ENCODE measurements at places on chromosomes 7 and 10.
A peak's percentile ranks its signal among the peaks of the same experiment; 100 is the strongest.

- H3K27ac ChIP-seq = no peak overlapping the region
- H3K4me3 ChIP-seq = no peak overlapping the region
- DNase-seq = no peak
- H3K4me1 ChIP-seq = no peaks in the 10 kb centered on the region
These were observed 127.4 kb upstream of the FAM20C start for GRCh38 chr7:64916-65341.

DNA sequence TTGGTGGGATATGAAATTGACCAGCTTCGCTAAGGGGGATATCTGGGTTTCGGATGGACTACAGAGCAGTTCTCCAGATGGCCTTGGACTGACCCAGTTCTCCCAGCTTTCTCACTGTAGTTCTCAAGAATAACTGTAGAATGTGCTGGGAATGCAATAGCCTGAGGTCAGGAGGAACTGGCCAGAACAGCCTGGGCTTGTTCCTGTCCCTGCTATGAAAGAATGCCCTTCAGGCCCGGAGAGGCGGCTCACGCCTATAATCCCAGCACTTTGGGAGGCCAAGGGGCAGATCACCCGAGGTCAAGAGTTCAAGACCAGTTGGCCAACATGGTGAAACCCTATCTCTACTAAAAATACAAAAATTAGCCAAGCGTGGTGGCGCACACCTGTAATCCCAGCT is 12.3 kb upstream of the TSPAN14 start:
- H3K27me3 ChIP-seq = no peaks in the 10 kb centered on the region
- peaks cover 23% of the 10 kb centered on the region for H3K4me1 ChIP-seq
- no peak overlapping the region for H3K4me3 ChIP-seq
- no peak overlapping the region for H3K27ac ChIP-seq
- no peaks in the 10 kb centered on the region for H3K36me3 ChIP-seq

DNA sequence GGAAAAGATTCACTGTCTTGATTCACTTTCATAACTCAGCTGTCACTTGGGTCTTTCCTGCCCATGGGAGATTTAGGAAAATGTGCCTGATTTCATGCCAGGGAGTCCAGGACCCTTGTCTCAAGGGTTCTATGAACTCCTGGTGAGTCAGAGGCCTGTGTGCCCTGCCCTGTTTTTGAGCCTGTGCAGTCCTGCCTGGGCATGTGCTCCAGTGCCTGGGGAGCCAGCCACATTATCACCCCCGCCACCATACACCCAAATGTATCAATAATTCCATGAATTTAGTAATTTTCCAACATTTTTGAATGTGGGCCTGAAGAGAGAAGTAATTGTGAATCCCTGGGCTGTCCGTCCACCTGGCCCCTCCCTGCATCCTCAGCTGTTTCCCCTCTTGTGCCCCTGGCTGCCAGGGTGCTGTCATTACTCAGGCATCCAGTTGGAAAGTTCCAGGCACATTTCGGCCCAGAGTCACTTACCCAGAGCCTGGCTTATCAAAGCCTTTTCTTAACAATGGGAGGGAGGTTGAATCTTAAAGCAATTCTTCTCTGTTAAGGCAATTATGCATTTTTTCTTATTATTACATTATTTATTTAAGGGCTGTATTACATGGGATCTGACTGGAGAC is 287.8 kb upstream of the CDC14C start:
- no peak overlapping the region for H3K27ac ChIP-seq
- DNase-seq = no peak
- H3K4me3 ChIP-seq = no peak overlapping the region
- H3K36me3 ChIP-seq = no peaks in the 10 kb centered on the region
- no peaks in the 10 kb centered on the region for H3K4me1 ChIP-seq

- DNase-seq = no peak
- H3K27me3 ChIP-seq = no peaks in the 10 kb centered on the region
- peak overlapping the region; percentile 60 for H3K4me3 ChIP-seq
- H3K36me3 ChIP-seq = peaks cover 62% of the 10 kb centered on the region
- peaks cover 51% of the 10 kb centered on the region for H3K4me1 ChIP-seq
These were observed 7.9 kb downstream of the NUB1 start for GRCh38 chr7:151349507-151349853.

DNA sequence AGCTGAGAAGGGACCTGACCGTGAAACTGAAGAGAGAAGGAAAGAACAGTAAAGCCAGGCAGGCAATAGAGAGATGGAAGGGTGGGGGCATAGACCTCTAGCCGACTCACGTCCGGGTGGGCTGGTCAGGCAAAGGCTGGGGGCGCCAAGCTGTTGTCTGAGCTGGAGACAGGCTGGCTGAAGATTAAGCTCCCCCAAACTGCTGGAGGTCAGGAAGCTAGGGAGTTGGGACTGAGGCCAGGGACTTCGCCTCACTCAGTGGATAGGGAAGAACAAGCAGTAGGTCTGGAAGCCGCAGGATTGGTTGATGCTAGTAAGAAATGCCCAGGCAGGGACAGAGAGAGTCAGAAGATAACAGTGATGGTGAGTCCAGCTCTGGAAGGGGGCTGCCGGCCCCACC is 5.3 kb downstream of the PITX3 start:
- peaks cover 24% of the 10 kb centered on the region for H3K27me3 ChIP-seq
- H3K27ac ChIP-seq = no peak overlapping the region
- H3K36me3 ChIP-seq = no peaks in the 10 kb centered on the region
- peaks cover 17% of the 10 kb centered on the region for H3K4me1 ChIP-seq
- no peak overlapping the region for H3K4me3 ChIP-seq

DNA sequence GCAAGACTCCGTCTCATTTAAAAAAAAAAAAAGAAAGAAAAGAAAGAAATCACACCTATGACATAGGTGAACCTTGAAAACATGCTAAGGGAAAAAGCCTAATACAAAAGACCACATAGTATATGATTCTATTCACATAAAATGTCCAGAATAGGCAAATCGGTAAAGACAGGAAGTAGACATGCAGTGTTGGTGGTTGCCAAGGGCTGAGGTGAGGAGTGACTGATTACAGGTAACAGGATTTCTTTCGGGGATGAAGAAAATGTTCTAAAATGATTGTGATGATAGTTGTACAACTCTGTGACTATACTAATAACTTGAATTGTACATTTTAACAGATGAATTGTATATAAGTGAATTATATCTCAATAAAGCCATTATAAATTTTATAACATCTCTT is 3.3 kb downstream of the XPNPEP1 start:
- H3K27me3 ChIP-seq = no peaks in the 10 kb centered on the region
- H3K4me1 ChIP-seq = peaks cover 57% of the 10 kb centered on the region
- DNase-seq = no peak
- H3K4me3 ChIP-seq = no peak overlapping the region
- H3K36me3 ChIP-seq = no peaks in the 10 kb centered on the region

- H3K27me3 ChIP-seq = no peaks in the 10 kb centered on the region
- no peaks in the 10 kb centered on the region for H3K4me1 ChIP-seq
- no peak overlapping the region for H3K27ac ChIP-seq
- no peak overlapping the region for H3K4me3 ChIP-seq
These were observed 510.6 kb downstream of the ARL4A start for GRCh38 chr7:13198036-13198435.

DNA sequence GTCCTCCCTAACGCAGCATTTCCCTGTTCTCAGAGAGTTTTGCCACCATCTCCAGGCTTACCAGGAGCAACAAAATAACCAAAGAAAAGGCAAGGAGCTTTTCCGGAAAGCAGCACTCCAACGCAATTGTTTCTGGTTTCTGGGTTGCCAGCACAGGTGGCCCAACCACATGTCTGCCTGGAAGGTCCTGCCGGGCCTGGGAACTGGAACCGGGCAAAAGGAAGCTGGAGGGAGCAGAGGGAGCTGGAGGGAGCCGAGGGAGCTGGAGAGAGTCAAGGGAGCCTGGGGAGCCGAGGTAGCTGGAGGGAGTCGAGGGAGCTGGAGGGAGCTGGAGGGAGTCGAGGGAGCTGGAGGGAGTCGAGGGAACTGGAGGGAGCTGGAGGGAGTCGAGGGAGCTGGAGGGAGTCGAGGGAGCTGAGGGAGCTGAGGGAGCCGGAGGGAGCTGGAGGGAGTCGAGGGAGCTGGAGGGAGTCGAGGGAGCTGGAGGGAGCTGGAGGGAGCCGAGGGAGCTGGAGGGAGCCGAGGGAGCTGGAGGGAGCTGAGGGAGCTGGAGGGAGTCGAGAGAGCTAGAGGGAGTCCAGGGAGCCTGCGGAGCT is 54.6 kb downstream of the STK32C start:
- no peak for DNase-seq
- peaks cover 32% of the 10 kb centered on the region for H3K4me1 ChIP-seq
- H3K27me3 ChIP-seq = no peaks in the 10 kb centered on the region
- H3K27ac ChIP-seq = no peak overlapping the region
- no peaks in the 10 kb centered on the region for H3K36me3 ChIP-seq

DNA sequence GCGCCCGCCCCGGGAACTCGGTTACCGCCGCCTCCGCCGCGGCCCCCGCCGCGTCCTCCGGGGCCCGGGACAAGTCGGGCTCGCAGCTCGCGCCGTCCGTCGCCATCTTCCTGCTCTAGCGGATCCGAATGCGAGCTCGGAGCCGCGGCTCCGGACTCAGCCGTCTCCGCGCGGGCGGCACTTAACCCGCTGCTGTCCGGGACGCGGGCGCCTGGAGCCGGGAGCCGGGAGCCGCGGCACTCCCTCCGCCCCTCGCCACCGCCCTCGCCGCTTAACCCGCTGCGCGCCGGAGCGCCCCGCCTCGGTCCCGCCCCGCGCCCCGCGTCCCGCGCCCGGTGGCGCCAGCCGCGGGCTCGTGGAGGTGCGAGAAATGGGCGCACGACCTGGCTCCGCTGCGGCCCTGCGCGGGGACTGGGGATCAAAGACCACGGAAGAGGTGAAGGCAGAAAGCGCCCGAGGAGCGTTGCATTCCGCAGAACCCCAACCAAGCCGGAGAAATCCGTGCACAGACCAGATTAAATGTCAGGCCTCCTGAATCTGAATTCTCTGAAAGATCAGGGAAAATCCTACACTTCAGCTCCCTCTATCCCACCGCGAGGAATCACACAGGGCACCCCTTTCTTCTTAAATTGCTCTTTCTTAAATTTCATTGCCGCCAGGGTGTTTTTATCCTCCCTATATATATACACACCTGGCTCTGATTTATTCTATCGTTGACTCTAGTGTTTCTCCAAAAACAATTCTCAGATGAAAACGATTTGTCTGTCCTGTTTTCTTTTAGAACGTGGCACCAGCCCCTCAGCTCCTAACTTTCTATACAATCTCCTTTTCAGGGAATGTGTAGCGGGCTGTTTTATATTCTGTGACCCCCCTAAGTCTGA is at the start of gene CTTNBP2:
Gene CTTNBP2 (minus strand): TSS at position 132 of the 881 bp plus-strand sequence. CDS start 26 bp downstream, at position 106.
- no peak within 1 kb of the TSS for H3K4me3 ChIP-seq
- H3K4me1 ChIP-seq = peaks cover 5% of the 10 kb centered on the region

GRCh38 chr10:17730667-17731066 is 21.3 kb upstream of the TMEM236 start:
- no peaks in the 10 kb centered on the region for H3K4me1 ChIP-seq
- H3K36me3 ChIP-seq = no peaks in the 10 kb centered on the region
- no peak for DNase-seq
- H3K27ac ChIP-seq = no peak overlapping the region

DNA sequence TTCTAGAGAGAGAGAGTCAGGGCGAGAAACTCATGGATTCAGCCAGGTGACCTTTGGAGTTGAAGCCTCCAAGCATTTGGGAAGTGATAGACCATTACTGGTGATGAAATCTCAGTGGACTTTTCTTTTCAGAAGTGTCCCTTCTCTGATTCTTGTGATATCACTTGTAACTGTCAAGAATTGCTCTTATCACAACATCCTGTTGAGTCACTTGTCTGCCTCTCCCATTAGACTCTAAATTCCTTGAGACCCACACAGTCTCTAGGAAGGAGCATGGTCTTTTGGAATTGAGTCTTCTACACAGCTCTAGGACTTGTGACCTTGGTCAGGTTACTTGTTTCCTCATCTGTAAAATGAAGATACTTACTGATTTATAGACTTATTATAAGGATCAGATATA is 81.0 kb downstream of the CFAP58 start:
- H3K36me3 ChIP-seq = no peaks in the 10 kb centered on the region
- no peaks in the 10 kb centered on the region for H3K4me1 ChIP-seq
- DNase-seq = no peak
- peaks cover 5% of the 10 kb centered on the region for H3K27me3 ChIP-seq

- no peak overlapping the region for H3K27ac ChIP-seq
- no peaks in the 10 kb centered on the region for H3K27me3 ChIP-seq
- no peaks in the 10 kb centered on the region for H3K4me1 ChIP-seq
- no peak for DNase-seq
- H3K4me3 ChIP-seq = no peak overlapping the region
These were observed 49.2 kb downstream of the RHOBTB1 start for GRCh38 chr10:60894786-60895185.

GRCh38 chr7:12401538-12402364 is 1.9 kb downstream of the VWDE start:
- no peak overlapping the region for H3K4me3 ChIP-seq
- H3K27ac ChIP-seq = no peak overlapping the region
- H3K27me3 ChIP-seq = no peaks in the 10 kb centered on the region
- peaks cover 19% of the 10 kb centered on the region for H3K4me1 ChIP-seq

DNA sequence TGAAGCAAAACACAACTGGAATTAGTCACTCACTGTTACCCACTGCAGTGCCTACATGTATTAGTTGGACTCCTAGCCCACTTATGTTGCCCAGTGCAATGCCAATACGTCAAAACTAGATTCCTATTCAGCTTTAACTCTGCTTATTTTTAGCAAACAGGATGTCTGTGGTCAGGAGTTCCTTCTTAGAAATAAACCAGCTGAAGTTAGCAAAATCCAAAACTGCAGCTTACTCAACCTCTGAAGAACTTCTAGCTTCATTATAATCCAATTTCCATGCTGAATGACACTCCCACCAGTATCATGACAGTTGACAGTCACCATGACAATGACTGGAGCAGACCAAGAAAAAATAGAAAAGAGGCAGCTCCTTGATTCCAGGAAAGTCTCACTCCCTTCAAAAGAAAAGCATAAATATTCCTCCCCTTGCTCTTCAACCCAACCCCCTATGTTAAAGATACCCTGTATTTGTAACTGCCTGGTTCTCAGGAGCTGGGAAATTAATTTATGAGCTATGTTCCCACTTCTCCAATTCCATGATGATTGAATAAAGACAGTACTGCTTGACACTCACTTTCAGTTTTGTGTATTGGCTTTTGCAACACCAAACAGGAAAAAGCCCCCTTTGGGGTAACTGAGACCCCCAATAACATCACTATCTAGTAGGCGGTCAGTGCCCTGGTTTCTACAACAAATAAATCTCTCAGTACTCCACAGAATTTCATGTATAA is 327.4 kb downstream of the SORCS1 start:
- DNase-seq = no peak
- no peaks in the 10 kb centered on the region for H3K36me3 ChIP-seq
- H3K4me1 ChIP-seq = no peaks in the 10 kb centered on the region
- H3K27ac ChIP-seq = no peak overlapping the region
- H3K4me3 ChIP-seq = no peak overlapping the region

DNA sequence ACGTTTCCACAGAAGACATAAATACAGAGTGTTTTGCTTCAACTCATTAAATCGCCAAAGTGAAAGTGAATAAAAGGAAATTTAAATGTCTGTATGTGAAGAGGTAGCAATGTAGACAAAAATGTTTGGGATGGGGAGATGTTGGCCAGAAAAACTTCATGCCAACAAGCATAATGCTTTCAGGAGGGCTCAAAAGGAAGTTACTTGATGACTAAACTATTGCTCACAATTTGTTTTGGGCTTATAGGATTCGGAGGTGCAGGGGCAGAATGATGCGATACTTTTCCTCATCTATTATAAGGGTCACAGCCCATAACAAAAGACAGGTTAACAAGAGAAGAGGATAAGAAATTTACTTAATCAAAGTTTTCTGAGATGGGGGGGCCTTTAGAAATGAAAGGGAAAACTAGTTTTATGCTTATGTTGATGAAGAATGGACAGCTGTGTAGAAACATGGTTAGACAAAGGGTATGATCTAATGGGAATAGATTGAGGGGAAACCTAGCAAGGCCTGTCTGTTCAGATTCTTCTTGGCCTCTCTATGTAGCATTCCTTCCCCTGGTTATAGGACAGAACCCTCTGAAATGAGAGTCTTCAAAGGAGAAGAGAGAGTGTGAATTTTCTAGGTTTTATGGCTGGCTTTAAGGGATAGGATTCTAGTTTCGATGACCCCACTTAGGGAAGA is 898.6 kb downstream of the LRMDA start:
- H3K4me3 ChIP-seq = no peak overlapping the region
- H3K36me3 ChIP-seq = no peaks in the 10 kb centered on the region
- no peak overlapping the region for H3K27ac ChIP-seq
- no peaks in the 10 kb centered on the region for H3K4me1 ChIP-seq
